MCF 10A (cell line): ENCODE measurements at places on chromosomes 16 and 17.

DNA sequence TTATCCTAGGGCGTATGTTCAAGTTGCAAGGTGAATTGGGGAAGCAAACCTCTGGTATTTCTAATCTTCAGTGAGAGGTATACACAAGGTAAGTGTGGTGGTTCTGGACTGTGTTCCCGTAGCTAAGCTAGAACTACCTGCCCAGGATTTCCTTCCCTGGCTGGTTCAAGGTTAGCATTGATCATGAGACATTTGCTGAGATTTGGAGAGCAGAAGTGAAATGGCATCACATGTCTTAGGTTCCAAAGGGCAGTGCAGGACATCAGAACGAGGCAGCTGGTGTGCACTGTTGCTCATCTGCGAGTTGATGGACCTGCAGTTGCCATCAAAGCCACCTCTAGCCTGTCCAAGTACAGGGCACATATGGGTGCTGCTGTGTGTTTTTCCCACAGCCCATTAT, 95.2 kb downstream of the EMP2 start:
- no peak for DNase-seq

DNA sequence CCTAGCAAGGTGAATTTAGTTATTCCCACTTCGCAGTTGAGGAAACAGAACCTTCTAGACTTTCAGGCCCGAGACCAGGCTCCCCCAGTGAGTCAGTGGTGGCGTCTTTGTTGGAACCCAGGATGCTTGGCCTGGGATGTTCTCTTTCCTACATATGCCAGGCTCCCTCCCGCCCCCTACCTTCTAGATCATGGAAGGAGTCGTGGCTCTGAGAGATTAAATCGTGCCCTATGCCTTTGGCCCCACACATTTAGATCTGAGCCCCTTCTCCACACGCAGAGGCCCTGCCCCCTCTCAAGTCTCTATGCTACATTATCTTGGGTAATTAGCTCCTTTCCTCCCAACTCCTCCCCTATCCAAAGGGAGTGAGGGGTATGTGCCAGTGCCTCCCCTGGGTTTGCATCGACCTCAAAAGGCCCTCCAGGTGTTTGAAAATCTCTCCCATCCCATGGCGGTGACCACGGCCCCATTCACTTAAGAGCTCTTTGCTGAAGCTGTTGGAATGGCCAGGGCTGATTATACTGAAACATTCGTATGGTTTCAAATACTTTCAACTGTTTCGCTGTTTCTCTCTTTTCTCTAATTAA, 3.0 kb downstream of the NGFR start:
- no peak for DNase-seq

DNA sequence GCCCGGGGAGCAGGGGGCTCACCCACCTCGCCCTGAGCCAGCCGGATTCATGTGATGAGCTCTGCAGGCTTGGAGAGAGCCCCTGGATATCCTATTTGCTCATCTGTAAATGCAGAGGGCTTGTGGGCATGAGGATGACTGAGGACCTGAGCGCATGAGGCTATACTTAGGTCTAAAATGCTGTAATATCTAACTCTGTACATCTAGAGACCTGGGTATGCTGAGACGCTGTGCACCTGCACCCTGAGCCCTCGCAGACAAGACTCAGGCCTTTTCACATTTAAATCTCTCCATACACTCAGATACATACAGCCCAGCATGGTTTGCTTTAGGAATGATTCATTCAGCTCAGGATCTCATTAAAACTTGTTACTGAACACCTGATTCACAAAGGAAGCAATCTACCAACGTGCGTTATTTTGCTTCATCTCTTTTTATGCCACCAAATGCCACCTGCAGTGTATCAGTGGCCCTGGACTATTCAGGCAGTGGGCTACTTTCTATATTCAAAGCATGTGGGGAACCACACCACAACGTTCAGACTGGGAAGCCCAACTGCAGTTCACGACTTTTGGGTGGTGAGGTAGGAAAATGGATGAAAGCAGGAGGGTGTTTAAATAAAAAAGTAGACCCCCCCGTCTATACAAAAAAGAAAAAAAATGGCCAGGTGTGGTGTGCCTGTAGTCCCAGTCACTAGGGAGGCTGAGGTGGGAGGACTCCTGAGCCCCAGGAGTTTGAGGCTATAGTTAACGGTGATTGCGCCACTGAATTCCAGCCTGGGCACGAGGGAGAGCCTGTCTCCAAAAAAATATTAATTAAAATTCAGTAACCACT, 12.0 kb downstream of the USP7 start:
- DNase-seq, result no peak

DNA sequence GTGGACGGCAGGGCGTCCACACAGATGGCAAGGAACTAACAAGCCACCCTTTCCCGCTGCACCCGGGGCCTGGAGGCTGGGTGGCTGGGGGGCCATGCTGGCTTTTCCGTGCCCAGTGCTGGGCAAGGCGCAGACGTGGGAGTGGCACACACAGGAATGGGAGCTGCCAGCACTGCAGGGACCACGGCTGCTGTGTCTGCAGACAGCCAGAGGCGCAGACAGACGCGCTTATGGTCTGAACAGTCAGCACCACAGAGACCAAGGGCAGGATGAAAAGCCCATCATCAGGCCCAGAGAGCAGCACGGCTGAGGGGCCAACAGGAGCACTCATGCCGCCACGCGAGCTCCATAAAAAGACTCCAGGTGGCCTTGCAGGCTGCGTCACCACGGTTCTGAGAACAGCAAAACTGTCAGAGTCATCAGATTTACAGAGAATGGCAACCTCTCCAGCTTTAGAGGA, 24.0 kb downstream of the PDIA2 start:
- DNase-seq, result no peak

DNA sequence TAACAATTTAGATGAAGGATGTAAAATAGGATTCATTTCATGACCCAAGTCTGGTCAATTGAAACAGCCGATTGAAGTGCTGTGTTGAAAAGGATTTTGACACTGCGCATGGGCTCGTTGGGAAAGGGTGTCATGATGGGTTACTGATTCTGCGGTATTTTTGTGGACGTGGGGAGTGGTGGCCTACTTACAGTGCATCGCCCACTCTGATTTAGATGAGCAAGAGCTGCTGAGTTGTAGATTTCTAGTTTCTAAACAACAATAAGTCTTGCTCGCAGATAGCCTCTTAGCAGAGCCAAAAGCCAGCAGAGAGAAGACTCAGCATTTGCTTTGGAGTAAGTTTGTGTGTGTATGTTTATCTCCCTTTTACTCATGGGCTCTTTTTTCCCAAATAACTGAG, 731.0 kb downstream of the MAF start:
- no peak for DNase-seq

GRCh38 chr17:4422864-4423263, 10.9 kb upstream of the SPNS3 start:
- no peak for DNase-seq

DNA sequence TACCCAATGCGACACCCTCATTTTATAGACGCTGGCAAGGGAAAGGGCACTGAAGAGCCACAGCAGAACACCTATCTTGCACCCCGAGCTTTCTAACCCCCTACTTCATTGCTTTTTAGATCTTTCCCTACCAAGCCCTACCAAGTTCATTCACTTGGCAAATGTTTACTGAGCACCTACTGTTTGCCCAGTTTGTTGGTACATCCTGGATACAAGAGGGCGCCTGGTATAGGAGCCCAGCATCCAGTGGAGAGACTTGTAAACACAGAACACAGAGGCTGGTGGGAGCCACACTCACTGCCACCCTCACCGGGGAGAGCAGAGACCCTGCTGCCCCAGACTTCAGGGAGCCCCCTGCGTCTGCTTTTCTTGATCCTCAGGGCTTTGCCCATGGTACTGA, 112.6 kb downstream of the GNAO1 start:
- DNase-seq, result no peak

DNA sequence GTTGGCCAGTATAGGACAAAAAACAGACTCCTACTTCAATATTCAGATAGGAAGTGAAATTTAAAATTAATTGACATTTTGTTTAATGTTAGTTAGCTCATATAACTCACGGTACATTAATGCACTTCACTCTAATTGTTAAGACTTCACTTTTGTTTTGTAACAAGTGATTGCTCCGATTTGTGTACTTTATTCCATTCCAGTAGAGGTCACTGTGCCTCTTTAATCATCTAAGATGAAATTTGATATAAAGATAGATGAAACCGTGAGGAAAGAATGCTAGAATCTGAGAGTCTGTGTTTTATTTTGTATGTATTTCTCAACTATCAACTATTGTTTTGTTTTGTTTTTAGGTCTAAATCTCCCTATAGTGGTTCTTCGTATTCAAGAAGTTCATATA, 29.0 kb downstream of the RBBP6 start:
- DNase-seq, result peak; percentile 26
